ENCODE measurements at places on chromosomes 5 and 9.

DNA sequence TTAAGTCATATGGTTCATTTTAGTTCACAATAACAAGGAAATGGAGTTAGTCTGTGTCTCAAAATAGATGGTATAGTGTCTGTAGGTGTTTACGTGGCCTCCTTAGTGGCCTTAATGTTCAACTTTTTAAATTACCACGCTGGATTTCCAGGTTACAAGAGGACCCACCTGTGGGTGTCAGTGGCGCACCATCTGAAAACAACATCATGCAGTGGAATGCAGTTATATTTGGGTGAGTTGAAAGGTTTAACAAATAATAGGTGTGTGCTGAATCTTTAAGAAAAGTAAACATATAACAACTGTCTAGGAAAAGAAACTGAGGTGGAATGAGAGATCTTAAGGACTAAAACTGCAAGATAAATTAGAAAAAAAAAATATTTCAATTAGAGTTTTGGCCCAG, 2.9 kb downstream of the UBE2B start:
- DNase-seq, result no peak

DNA sequence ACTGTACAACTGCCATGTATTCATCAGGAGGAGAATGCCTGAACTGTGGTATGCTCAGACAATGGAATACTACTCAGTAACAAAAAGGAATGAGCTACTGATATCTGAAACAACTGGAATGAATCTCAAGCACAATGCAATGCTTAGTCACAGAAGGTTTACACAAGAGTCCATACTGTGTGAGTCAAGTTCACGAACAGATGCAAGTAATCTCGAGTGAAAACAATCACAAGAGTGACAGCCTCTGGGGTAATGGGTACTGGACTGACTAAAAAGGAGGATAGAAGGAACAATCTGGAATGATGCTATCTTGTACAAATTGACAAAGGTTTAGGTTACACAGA, 19.5 kb upstream of the GOLGA1 start:
- DNase-seq, result no peak

GRCh38 chr5:73302797-73303147, 129.8 kb downstream of the TMEM174 start:
- DNase-seq, result no peak

DNA sequence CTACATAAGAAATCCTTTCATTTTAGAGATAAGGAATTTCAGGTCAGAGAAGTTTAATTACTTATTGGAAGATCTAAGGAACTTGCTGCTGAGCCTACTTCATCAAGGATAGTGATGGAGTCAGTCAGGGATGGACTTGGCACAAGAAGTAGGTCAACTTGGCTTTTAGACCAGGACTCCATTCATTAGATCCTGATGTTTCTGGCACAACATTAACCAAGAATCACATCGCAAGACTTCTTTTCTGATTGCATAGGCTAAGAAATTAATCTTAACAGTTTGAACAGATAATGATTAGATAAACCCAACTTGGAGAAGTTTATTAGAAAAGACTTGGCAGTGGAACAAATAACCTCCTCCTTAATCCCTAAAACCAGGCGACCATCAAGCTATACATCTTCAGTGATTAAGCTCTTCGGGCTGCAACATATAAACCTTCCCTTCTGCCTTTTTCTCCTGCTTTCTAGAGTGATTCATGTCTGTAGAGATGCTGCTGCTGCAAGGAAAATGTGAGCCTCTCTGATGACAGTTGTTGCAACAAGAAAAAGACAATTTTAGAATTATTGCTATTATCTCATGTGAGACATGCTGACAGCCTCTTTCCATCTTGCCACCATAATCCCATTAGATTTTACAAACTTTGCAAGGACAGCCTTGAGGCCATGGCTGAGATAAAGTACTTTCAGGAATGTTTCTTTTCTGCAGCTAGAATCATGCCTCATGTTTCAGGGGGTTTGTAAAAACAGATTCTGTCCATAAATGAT, 207.9 kb upstream of the SLC27A6 start:
- no peak for DNase-seq

GRCh38 chr5:113186061-113186460, 209.5 kb downstream of the DCP2 start:
- no peak for DNase-seq

- no peak for DNase-seq
These were observed 34.2 kb upstream of the GOLGA1 start for GRCh38 chr9:124975131-124975530.

- DNase-seq, result no peak
These were observed 4.3 kb downstream of the GFM2 start for GRCh38 chr5:74762599-74762998.

DNA sequence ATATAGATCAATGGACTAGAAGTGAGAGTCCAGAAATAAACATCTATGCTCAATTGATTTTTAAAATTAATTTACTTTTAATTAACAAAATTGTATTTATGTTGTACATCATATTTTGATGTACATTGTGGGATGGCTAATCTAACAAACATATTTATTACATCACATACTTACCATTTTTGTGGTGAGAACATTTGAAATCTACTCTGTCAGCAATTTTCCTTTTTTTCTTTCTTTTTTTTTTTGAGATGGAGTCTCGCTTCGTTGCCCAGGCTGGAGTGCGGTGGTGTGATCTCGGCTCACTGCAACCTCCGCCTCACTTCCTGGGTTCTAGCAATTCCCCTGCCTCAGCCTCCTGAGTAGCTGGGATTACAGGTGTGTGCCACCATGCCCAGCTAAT, 32.4 kb upstream of the SHB start:
- DNase-seq, result no peak

GRCh38 chr5:81006947-81007636, 46.9 kb downstream of the RASGRF2 start:
- peak; percentile 56 for DNase-seq

GRCh38 chr5:143471666-143472464, 68.4 kb upstream of the NR3C1 start:
- DNase-seq, result no peak

DNA sequence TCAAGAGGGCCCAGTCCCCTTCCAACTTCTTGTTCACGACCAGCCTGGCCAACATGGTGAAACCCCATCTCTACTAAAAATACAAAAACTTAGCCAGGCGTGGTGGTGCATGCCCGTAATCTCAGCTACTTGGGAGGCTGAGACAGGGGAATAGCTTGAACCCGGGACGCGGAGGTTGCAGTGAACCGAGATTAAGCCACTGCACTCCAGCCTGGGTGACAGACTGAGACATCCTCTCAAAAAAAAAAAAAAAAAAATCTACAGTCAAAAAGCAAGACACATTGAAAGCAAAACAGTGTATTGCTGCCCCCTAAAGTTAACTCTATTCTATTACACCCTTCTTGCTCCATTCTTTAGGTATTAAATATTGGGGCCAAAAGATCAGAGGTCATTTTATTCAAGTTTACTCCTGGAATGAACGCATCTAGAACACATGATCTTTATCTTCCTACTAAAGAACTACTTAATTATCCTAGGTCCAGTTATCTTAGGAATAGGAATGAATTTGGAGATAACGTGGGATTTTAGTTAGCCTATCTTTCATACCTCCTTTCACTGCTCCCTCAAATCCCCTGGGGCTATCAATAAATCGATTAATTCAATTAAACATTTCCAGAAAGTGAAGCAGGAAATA, 2.4 kb downstream of the ATG12 start:
- DNase-seq, result peak; percentile 42

DNA sequence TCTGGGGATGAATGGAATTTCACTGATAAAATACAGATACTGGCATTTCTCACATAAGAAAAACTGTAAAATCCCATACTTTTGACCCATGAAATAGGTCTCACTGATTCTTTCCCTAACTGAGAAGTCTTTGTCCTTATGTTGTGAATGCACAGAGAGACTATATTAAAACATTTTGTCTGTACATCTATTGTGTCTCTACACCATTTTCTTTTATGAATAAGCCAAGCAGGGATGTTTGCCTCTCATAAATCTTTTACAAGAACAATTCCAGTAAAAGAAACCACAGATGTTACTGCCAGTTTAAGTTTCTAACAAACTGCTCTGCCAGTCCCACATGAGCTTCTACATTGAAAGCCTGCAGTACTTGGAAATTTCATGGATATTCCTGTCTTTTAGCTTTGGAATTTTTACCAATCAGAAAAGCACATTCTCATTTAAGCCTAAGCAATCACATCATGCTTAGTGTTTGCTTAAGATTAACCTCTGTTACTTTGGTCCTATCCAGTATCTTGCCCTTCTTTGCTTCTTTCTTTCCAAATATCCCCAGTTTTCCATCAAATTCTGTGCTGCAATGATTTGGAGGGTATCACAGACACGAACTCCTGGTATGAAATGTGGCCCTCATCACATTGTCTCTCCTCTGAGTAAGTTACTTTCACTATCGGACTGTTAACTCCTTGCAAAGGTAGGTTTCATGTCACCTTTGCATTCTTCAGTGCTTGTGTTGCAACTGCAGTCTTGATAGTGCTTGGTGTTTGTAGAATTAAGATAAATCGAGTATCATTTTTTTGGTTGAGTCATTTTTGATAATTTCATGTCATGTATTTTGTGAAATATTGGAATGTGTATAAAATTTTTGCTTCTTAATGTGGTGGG, 415.1 kb upstream of the ADAMTSL1 start:
- DNase-seq, result no peak

DNA sequence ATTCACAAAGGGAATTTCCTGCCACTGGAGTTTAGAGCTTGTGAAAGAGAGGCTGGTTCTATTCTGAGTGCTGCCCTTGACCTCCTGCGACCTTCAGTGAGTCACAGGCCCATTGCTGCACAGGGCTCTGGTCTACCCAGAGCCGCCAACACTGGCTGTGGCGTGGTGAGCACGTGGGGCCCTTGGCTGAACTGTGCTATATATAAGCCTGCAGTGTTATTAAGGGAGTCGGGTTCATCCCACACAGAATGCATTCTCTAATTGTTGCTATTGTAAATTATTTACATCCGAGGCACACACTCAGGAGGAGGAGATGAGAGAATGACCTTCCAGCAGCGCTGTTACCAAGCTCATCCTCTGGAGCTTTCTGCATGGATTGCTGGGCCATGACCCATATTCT, 47.1 kb downstream of the BRINP1 start:
- DNase-seq, result no peak

GRCh38 chr9:134598884-134599245, 42.7 kb upstream of the COL5A1 start:
- DNase-seq, result no peak

All from activated T-cell treated with anti-CD3 and anti-CD28 coated beads, Interleukin-2, amount 50 U/mL, for 24 hours (primary cell).